Gastroesophageal sphincter (tissue), 4 donors: ENCODE measurements at places on chromosomes 4 and X.
A peak's percentile ranks its signal among the peaks of the same experiment; 100 is the strongest.

GRCh38 chr4:108375434-108375833, 206.7 kb upstream of the LEF1 start:
- ATAC-seq: no peak

DNA sequence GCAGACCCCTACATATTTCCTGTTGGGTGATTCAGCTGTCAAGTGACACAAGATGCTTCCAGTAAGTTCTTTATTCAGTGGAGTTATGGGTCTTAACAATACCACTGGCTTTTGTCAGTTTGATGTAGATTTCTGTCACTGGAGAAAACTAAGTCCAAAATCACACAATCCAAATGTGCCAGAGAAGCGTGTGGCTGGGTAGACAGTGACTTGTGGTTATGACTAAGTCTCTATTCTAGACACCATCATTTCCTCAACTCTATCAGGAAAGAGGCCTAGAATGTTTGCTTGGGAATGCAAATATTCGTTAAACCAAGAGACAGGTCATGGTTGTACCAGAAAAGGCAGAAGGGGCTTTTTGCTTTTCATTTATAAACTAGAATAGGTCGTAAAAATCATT, 54.4 kb upstream of the HS3ST1 start:
- no peak for ATAC-seq

GRCh38 chrX:152641256-152641875, 3.7 kb downstream of the GABRQ start:
- ATAC-seq: no peak

DNA sequence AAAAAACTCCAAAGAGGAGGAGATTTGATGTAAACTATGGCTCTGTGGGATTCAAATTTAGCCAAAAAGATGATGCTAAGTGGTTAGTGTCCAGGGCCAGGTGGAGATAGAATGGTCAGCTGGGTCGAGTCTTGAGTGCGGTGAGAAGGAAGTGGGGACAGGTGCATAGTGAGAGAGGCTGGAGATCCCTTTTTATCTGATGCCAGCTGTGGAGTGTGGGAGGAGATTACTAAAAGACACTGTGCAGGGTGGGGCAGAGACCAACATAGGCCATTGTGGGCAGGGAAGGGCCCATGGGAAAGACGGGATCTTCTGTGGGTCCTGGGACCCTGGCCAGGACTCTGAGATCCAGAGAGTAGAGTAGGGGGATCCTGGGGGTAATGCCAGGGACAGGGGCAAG, 34.6 kb upstream of the LEF1 start:
- ATAC-seq: no peak

- no peak for ATAC-seq
These were observed 169.9 kb downstream of the BMPR1B start for GRCh38 chr4:94927696-94928095.

- no peak for ATAC-seq
These were observed 17.2 kb upstream of the PRDM5 start for GRCh38 chr4:120939693-120940092.

DNA sequence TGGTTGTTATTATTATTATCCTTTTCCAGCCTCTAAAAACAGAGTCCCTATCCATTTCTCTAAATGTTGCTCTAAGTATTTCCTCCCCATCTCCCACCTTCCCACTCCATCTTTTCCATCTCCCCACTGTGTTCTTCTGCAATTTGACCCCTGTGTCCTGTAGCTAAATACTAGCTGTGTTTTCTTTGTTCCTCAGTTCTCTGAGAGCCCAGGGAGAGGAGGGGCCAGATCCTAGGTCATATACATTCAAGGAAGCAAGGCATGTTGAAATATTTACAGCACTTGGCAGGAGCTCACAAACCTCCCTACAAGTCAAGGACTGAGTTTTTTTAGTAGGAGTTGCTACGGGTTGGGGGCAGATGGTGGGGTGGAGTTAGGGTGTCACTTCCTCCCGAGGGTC, 10.5 kb downstream of the SLC16A2 start:
- ATAC-seq: no peak

- ATAC-seq: no peak
These were observed 10.9 kb upstream of the WFS1 start for GRCh38 chr4:6258741-6259140.

GRCh38 chr4:124631760-124632159, 80.8 kb downstream of the ANKRD50 start:
- peak; percentile 57 for ATAC-seq
